Endodermal cell (in vitro differentiated cells): ENCODE measurements at places on chromosomes 5 and 9.

DNA sequence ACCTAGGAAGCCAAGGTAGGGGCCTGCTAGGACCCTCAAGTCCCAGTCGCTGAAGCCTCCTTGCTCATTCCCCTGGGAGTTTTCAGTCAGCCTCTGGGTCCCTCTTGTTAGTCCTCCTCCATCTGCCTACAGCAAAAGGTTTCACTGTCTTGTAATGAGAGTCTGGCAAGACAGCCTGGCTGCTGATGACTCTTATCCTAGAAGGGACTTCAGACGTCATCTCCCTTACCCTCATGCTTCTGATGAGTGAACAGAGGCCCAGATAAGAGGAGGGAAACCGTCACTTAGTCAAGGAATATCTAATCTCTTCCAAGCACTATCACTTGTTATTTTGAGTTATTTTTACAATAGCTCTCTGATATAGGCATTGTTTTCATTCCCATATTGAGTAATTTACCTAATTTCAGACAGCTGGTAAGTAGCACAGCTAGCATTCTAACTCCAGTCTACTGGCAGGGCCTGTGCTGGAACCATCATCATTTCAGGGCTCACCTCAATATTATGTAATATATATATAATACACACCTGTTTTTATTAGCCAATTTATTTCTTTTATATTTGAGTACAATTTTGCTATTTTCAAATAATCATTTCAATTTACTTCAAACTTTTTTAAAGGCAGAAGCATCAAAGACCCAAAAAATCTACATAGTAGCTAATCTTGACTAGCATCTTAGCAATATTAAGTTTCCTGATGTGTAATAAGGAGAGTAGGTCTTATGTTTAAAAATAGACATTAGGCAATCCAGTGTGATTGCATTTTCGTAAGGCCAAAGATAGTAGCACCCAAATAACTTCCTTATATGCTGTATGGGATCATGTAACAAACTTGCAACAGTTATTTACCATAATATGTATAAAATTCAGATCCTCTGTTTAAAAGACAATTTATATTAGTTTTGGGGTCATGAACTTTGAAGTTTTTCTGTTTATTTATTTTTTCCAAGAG is 7.9 kb downstream of the CMYA5 start:
- DNase-seq = no peak

DNA sequence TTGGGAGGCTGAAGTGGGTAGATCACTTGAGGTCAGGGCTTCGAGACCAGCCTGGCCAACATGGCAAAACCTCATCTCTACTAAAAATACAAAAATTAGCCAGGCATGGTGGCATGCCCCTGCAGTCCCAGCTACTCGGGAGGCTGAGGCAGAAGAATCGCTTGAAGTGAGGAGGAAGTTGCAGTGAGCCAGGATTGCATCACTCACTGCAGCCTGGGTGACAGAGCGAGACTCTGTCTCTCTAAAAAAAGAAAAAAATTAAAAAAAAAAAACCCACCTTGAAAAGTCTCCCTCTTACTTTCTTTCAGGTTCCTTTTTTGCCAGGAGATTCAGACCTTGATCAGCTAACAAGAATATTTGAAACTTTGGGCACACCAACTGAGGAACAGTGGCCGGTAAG is 34.2 kb downstream of the CDK7 start:
- DNase-seq = no peak

DNA sequence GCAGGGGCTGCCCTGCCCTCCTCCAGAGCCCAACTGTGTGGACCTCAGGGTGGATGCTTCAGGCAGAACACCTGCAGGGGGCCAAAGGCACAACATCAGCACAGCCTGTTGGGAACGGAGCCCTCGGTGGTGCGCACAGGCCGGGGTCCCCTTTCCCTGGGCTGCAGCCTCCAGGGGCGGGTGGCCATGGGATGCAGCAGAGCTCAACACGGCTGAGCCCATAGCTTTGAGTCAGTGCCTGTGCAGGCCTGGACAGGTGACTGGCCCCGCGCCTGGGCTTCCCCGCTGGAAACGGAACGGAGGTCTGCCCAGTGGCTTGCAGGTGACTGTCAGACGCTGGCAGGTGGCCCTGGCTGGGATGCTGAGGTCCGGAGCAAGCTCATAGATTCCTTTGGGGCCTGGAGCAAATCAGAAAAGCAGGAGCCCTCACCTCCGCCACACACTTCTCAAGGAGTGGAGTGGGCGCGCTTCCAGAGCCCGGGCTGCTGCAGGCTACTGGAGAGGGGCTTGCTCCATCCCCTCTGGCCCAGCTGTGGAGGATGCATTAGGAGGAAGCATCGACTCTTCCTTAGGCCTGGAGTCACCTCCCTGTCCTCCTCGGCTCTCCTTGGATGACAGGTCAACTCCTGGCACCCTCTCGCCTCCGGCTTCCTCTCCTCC is 69.8 kb upstream of the RNU6ATAC start:
- no peak for DNase-seq

DNA sequence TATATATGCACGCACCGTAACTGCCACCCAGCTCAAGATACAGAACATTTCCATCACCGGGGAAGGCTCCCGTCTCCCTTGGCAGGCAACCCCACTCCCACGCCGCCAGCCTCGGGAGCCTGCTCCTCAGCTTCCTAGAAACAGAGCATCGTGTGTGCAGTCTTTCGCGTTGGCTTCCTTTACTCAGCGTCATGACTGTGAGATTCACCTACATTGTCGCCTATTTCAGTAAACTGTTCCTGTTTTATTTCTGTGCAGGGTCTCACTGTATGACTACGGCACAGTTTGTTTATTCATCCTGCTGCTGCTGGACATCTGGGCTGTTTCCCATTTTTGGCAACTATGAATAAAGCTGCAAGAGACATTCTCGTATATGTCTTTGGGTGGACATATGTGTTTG is 90.7 kb downstream of the STK10 start:
- DNase-seq = no peak

DNA sequence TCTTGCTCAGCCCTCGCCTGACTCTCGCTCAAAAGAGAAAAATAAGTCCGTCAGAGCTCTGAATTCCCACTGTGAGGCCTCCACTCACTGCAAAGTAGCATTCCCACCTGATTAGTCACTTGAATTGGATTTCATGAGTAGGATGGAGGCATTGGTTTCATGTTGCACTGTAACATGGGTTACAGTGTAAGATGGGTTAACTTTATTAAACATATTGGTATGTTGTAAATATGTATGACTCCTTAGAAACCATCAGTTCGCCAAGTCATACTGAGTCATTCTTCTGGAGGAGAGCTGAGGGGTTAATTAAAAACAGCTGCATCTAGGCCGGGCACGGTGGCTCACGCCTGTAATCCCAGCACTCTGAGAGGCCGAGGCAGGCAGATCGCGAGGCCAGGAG is 93.8 kb upstream of the BNC2 start:
- no peak for DNase-seq
